ENCODE measurements at places on chromosomes 6 and 20. TPM values are rescaled to one million over a fixed set of nuclear protein-coding genes. Genes with fewer than 3 reads are reported as not detected.

GRCh38 chr6:8780653-8781052, 345.3 kb upstream of the SLC35B3 start:
- no peak for DNase-seq
- H3K4me1 ChIP-seq: no peaks in the 10 kb centered on the region

- no peak overlapping the region for H3K27ac ChIP-seq
- H3K36me3 ChIP-seq: no peaks in the 10 kb centered on the region
- no peaks in the 10 kb centered on the region for H3K27me3 ChIP-seq
- H3K4me3 ChIP-seq: no peak overlapping the region
- DNase-seq: no peak
Measured at GRCh38 chr6:153334121-153334520, 203.0 kb upstream of the RGS17 start.

- no peaks in the 10 kb centered on the region for H3K27me3 ChIP-seq
- H3K27ac ChIP-seq: no peak overlapping the region
- no peak for DNase-seq
- H3K4me3 ChIP-seq: no peak overlapping the region
Measured at GRCh38 chr20:45470937-45471336, 1.4 kb downstream of the WFDC2 start.

DNA sequence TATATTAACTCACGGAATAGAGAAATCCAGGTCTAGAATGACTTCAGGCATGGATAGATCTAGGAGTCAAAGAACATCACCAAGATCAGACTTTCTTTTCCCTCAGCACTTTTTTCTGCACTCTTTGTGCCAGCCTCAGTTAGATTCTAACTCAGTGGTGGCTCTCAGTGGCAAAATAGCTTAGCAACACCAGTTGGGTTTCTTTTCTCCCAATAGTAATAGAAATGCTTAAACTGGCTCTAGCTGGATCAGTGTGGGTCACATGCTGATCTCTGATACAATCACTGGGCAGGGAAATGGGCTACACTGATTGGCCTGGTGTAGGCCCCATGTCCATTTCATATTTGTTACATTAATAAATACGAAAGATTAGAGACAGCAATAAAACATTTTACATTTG, 44.2 kb upstream of the ARFGEF2 start:
- no peak for DNase-seq
- H3K4me3 ChIP-seq: no peak overlapping the region
- no peak overlapping the region for H3K27ac ChIP-seq
- H3K4me1 ChIP-seq: no peaks in the 10 kb centered on the region
- no peaks in the 10 kb centered on the region for H3K27me3 ChIP-seq
- H3K36me3 ChIP-seq: no peaks in the 10 kb centered on the region

- H3K36me3 ChIP-seq: no peaks in the 10 kb centered on the region
- H3K27ac ChIP-seq: no peak overlapping the region
- H3K4me3 ChIP-seq: no peak overlapping the region
- DNase-seq: no peak
- H3K4me1 ChIP-seq: no peaks in the 10 kb centered on the region
- H3K27me3 ChIP-seq: no peaks in the 10 kb centered on the region
Measured at GRCh38 chr6:18493925-18494324, 106.8 kb downstream of the RNF144B start.

DNA sequence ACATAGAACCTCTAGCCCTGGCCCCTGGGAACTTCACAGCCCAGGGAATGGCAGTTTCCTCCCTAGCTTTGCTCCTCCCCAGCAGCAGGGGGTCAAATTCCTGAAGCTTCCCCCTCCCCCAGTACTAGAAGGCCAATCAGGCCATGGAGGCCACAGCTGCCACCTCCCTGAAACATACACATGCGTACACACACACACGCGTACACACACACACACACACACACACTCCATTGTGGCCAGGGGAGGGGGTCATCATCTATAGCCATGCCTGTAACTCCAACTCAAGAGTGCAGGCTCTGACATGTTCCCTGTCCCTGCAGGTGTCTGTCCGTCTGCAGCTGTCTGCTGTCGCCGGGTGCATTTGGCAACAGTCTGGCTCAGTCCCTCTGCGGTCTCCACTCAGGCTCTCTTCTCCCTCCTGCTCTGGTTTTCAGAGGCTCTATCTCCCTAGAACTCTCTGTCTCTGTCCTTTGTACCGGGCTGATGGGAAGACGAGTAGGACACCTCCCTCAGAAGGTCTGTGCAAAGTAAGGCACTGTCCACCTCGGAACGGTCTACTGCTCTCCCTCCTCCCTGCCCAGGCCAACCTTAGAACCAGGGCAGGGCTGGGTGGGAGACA, 1.4 kb downstream of the LRFN2 start:
- no peak overlapping the region for H3K4me3 ChIP-seq
- no peaks in the 10 kb centered on the region for H3K27me3 ChIP-seq
- H3K4me1 ChIP-seq: no peaks in the 10 kb centered on the region

DNA sequence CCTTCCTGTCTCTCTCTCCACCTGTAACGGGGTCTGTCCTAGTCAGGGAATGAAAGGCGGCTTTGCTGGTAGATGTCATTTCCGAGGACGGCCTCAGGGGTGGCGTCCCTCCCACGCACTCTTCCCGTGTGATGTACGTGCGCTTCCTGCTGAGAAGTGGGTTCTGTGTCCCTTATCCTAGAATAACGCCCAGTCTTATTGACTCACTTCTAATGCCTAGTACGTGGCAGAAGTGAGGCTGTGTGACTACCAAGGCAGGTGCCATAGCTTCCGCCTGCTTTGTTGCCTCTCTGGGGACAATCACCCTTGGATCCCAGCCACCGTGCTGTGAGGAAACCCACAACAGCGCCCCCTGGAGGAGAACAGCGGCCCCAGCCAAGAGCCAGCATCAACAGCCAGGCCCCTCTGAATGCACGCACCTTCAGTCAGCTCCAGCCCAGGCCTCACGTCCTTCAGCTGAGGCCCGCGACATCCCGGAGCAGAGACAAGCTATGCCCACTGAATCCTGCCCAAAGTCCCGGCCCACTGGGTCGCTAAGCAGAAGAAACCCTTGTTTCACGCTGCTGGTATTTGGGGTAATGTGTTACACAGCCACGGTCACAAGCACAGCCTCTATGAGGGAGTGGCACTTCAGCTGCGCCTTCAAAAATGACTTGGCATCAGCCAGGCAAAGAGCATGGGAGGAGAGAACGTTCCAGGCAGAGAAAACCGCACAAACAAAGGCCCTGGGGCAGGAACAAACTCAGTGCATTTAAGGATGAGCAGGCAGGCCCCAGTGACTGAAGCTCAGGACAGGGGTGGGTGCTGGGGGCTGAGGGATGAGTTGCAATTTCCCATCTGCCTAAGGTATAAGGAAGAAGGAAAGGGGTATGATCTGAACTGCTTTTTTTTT, 224.2 kb downstream of the NFATC2 start:
- no peaks in the 10 kb centered on the region for H3K27me3 ChIP-seq
- no peaks in the 10 kb centered on the region for H3K4me1 ChIP-seq
- peak; percentile 53 for DNase-seq
- H3K27ac ChIP-seq: no peak overlapping the region
- H3K4me3 ChIP-seq: no peak overlapping the region
- no peaks in the 10 kb centered on the region for H3K36me3 ChIP-seq

DNA sequence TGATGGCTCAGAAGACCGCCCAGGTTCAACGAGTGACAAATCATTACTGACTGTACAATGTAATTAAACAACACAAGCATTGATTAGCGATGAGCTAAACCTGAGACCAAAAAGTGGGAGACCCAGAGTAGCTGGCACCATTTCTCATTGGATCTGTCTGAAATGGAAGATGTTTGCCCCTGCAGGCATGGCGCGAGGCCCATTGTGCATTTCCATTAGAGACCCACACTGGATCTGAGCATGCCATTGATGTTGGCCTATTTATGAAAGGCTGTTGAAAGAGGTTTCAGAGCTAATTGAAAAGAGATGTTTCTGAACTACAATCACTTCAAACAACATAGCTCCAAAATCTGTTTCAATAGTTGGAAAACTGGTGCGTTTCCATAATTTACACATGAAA, 196.7 kb downstream of the TFAP2B start:
- no peaks in the 10 kb centered on the region for H3K4me1 ChIP-seq
- H3K27me3 ChIP-seq: no peaks in the 10 kb centered on the region
- no peaks in the 10 kb centered on the region for H3K36me3 ChIP-seq
- H3K4me3 ChIP-seq: no peak overlapping the region
- no peak for DNase-seq

DNA sequence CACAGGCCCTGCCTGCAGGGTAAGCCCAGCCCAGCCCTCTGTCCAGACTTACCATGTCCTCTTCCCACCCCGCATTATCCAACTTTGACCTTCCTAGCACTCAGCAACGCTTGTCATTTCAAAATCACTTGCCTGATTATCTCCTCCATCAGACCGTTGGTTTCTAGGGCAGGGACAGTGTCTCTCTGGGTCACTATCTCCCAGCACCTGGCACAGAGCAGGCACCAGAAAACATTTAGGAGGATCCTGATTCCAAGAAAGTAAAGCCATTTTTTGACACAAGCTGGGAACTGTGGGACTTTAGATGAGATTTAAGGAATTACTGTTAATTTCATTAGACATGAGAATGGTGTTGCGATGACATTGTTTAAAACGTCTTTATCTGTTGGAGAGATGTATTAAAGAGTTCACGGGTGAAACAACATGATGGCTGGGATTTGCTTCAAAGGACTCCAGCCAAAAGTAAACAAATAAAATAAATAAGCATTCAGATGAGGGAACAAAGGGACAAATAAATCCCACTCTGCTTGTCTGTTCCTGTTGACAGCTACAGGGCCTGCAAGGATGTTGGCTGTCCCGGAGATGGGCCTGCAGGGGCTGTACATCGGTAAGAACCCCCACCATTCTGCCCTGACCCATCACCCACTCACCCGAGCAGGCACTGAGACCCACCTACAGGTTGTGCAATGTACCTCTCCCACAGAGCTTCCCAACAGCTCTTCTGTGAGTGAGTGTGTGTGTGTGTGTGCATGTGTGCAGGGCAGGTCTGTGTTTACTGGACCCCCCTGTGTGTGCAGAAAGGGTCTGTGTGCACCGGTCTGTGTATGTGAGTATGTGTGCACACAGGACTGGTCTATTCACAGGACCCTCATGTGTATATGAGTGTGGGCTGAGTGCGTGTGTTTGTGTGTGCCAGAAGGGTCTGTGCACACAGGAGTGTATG, 5.9 kb downstream of the HSPA12B start:
- no peak overlapping the region for H3K27ac ChIP-seq
- no peaks in the 10 kb centered on the region for H3K36me3 ChIP-seq
- no peak overlapping the region for H3K4me3 ChIP-seq
- no peaks in the 10 kb centered on the region for H3K4me1 ChIP-seq

GRCh38 chr6:37324131-37325033, 29.4 kb upstream of the RNF8 start:
- no peak overlapping the region for H3K4me3 ChIP-seq
- peaks cover 3% of the 10 kb centered on the region for H3K36me3 ChIP-seq
- H3K27me3 ChIP-seq: no peaks in the 10 kb centered on the region
- DNase-seq: no peak

- H3K27me3 ChIP-seq: no peaks in the 10 kb centered on the region
- no peak overlapping the region for H3K27ac ChIP-seq
- H3K36me3 ChIP-seq: no peaks in the 10 kb centered on the region
- no peak for DNase-seq
- H3K4me1 ChIP-seq: no peaks in the 10 kb centered on the region
Measured at GRCh38 chr6:157123234-157123633, 200.1 kb downstream of the TMEM242 start.

- H3K4me1 ChIP-seq: no peaks in the 10 kb centered on the region
- DNase-seq: no peak
- H3K27me3 ChIP-seq: no peaks in the 10 kb centered on the region
Measured at GRCh38 chr20:41443691-41444090, 77.1 kb upstream of the EMILIN3 start.

DNA sequence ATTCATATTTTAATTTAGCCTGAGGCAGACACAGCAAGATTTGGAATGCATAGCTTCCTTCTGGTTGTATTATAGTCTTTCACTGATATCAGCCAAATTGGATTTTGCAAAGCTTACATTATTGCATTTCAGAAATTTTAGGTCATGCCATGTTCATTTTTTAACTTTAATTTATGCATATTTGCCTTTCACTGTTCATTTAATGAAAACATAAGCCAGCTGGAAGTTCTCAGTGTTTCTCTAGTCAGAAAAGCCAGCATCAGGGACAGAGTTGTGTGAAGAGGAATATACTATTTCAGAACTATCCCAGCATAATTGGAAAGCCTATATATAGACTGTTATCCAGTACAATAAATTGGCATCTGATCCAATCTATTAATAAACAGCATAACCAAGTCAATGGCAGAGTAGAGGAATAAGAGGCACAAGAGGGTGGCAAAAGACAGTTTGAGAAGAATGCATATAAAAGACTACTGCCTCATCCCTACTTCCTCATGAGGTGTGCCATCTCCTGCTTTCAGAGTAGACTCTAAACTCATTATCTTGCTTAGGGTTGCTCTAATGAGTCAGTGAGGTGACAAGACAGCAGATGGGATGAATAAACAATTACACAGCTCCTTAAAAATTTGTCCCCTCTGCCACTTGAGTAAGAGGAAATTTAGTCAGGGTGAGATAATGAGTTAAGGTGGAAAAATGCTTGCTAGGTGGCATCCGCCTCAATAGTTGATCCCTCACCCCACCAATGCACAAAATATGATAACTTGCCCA, 159.8 kb upstream of the HCRTR2 start:
- no peaks in the 10 kb centered on the region for H3K36me3 ChIP-seq
- no peak for DNase-seq
- no peaks in the 10 kb centered on the region for H3K27me3 ChIP-seq
- H3K27ac ChIP-seq: no peak overlapping the region
- H3K4me3 ChIP-seq: no peak overlapping the region
- no peaks in the 10 kb centered on the region for H3K4me1 ChIP-seq

DNA sequence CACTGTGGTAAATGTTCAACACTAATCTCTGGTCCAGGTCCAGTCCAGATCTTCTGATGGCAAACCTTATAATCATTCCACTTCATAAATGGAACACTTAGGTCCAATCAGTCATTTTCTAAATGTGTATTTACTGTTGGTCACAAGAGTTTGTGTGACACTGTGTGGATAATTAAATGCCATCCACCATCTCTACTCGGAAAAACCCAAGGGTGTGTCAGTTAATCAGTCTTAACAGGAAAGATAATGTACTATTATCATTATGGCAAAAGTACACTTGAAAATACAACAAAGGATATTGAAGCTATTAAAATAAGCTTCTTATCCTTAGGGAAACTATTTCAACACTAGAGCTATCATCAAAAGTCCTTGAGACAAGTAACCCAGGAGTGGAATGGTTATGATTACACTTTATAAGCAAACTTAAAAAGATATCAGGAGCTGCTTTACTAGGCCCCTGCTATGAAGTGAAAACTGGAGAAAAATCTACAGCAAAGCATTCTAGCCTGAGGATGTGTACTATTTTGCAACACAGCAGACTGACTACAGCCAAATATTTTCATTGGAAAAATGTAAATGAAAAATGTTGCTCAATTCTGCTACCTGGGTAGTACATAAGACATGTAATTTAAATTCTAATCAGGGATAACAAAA, 227.9 kb downstream of the LAMA2 start:
- H3K27me3 ChIP-seq: no peaks in the 10 kb centered on the region
- H3K27ac ChIP-seq: no peak overlapping the region

The ULBP3 gene
- 0.39 TPM for total RNA-seq

The CCN5 gene
- total RNA-seq: 186 TPM

The TRIM15 gene
- total RNA-seq: not detected

The ARMC12 gene
- total RNA-seq: 1.4 TPM

The ZNF184 gene
- total RNA-seq: 5.3 TPM

The C4A gene
- total RNA-seq: 258 TPM

The FAM83C gene
- total RNA-seq: not detected

The LRRC1 gene
- total RNA-seq: 25.4 TPM

The NR2E1 gene
- total RNA-seq: not detected

The HLA-F gene
- total RNA-seq: 124 TPM

The C20orf141 gene
- total RNA-seq: not detected
